Osteoblast (primary cell): ENCODE measurements at places on chromosomes 5 and 9. TPM values are rescaled to one million over a fixed set of nuclear protein-coding genes. Genes with fewer than 3 reads are reported as not detected.
A peak's percentile ranks its signal among the peaks of the same experiment; 100 is the strongest.

GRCh38 chr5:141692533-141692888, 10.5 kb upstream of the ARAP3 start:
- H3K36me3 ChIP-seq, result no peaks in the 10 kb centered on the region
- peaks cover 21% of the 10 kb centered on the region for H3K4me1 ChIP-seq
- DNase-seq, result no peak
- peak overlapping the region; percentile 65 for H3K4me3 ChIP-seq
- H3K27me3 ChIP-seq, result peaks cover 29% of the 10 kb centered on the region
- H3K27ac ChIP-seq, result no peak overlapping the region

DNA sequence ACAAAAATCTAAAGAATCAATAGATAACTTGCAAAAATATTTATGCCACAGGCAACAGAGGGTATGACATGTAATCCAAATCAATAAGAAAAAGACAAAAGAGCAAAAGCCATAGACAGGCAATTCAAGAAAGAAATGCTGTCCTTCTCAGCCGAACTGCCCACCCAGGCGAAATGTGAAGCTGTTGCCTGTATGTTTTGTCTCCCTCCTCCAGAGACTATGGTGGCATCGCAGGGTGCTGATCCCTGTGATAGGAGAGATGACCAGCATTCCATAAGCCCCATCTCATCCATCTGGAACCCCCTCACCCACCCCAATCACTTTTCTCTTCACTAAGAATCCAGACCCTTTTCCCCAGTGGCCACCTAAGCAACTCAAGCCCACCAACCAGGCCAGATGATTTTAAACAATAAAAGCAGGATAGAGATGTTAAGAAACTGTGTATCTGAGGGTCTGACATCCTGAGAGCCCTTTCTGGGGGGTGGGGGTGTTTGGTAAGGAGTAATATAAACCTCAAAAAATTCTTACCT, 5.3 kb upstream of the ACSL6 start:
- no peaks in the 10 kb centered on the region for H3K36me3 ChIP-seq
- peaks cover 36% of the 10 kb centered on the region for H3K27me3 ChIP-seq
- no peak overlapping the region for H3K4me3 ChIP-seq
- DNase-seq, result no peak

DNA sequence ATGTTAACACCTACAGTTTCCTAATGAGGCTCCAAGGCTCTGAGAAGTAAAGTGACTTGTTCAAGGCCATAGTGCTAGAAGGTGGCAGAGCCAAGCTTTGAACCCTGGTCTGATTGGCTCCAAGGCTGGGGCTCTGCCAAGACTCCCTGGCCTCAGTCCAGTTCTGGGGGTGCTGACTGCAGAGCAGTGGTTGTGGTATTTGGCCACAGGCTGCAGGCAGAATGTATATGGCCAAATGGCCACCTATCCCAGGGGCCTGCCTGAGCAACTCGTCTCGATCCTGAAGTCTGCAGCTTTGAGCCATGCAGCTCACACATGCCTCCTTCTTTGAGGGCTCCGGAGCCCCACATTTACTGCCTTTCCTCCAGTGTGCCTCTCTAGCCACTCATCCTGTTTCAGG, 9.7 kb upstream of the NEK6 start:
- no peak overlapping the region for H3K4me3 ChIP-seq
- peak; percentile 70 for DNase-seq
- H3K27ac ChIP-seq, result no peak overlapping the region
- no peaks in the 10 kb centered on the region for H3K27me3 ChIP-seq
- H3K4me1 ChIP-seq, result peaks cover 16% of the 10 kb centered on the region

DNA sequence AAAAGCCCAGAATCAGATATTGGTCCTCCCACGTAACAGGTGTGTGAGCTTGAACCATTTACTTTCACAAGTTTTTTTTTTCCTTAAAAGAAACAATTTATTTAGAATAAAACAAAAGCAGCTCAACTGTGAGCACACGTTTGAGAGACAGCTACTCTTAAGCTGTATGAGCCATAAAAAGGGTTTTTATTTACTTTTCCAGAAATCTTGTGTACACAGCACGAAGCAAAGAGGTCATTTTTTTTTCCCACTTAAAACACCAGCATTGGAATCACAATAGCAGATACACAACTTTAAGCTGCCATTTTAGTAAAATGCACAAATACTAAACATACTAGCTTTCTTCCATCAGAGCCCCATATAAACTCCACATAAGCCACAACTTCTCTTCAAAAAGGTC, 44.6 kb downstream of the JAKMIP2 start:
- H3K4me1 ChIP-seq, result no peaks in the 10 kb centered on the region
- H3K4me3 ChIP-seq, result no peak overlapping the region
- H3K27me3 ChIP-seq, result no peaks in the 10 kb centered on the region
- no peak overlapping the region for H3K27ac ChIP-seq

DNA sequence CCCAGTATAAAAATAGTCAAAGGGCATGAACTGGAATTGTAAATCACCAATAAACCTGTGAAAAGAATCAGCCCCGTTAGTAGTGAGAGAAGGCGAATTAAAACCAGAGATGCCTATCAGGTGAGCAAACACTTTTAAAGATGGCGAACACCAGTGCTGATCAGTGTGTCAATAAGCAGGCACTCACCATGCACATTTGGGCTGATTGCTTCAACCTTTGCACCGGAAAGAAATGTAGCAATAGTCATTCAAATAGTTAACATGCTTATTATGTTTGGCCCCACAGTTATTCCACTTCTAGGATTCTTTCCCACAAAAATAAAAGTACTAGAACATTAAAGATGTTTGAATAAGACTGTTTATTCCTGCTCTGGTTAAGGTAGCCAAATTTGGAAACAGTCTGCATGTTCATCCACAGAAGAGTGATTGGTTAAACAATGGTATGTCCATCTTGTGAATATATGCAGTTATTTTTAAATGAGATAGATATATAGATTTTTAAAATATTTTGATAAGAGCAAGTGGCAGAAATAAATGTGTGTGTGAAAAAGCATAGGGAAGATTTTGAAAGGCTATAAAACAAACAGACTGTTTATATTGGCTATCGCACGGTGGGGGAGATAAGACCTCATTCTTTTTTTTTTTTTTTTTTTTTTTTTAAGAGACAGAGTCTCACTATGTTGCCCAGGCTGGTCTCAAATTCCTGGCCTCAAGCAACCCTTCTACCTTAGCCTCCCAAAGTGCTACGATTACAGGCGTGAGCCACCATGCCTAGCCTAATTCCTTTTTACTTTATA, 112.2 kb downstream of the PIP5K1B start:
- no peaks in the 10 kb centered on the region for H3K27me3 ChIP-seq
- no peaks in the 10 kb centered on the region for H3K36me3 ChIP-seq
- H3K27ac ChIP-seq, result no peak overlapping the region
- no peaks in the 10 kb centered on the region for H3K4me1 ChIP-seq
- no peak for DNase-seq
- no peak overlapping the region for H3K4me3 ChIP-seq

GRCh38 chr5:126982926-126983873, 47.2 kb downstream of the MARCHF3 start:
- H3K27me3 ChIP-seq, result no peaks in the 10 kb centered on the region
- no peak for DNase-seq
- no peak overlapping the region for H3K27ac ChIP-seq

GRCh38 chr9:71663931-71664459, 104.3 kb downstream of the CEMIP2 start:
- H3K27ac ChIP-seq, result peak overlapping the region; percentile 38
- H3K4me3 ChIP-seq, result peak overlapping the region; percentile 32
- H3K4me1 ChIP-seq, result peaks cover 18% of the 10 kb centered on the region

DNA sequence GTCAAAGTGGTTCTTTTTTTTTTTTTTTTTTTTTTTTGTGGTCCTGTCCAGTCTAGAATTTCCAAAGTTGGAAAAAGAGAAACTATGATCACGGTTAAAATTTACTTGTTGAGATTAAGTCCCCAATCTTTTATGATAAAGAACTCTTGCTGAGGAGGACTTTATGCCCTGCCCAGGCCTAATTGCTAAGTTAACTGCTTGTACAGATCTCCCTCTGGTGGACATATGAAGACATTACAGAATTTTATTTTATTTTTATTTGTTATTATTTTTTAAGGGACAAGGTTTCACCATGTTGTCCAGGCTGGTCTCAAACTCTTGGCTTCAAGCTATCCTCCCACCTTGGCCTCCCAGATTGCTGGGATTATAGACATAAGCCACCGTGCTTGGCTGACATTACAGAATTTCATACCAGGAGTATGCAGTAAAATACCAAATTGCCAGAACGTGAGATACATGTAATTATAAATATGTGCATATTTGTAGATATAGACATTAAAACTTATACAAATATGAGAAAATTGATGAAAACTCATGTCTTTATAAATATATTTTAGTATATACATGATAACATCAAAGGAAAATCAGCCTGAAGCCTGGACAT, 91.2 kb downstream of the RFK start:
- peak; percentile 66 for DNase-seq
- peaks cover 6% of the 10 kb centered on the region for H3K27me3 ChIP-seq
- H3K27ac ChIP-seq, result no peak overlapping the region

Gene NAIF1
- 10.1 and 10.6 TPM in 2 replicates for total RNA-seq

DNA sequence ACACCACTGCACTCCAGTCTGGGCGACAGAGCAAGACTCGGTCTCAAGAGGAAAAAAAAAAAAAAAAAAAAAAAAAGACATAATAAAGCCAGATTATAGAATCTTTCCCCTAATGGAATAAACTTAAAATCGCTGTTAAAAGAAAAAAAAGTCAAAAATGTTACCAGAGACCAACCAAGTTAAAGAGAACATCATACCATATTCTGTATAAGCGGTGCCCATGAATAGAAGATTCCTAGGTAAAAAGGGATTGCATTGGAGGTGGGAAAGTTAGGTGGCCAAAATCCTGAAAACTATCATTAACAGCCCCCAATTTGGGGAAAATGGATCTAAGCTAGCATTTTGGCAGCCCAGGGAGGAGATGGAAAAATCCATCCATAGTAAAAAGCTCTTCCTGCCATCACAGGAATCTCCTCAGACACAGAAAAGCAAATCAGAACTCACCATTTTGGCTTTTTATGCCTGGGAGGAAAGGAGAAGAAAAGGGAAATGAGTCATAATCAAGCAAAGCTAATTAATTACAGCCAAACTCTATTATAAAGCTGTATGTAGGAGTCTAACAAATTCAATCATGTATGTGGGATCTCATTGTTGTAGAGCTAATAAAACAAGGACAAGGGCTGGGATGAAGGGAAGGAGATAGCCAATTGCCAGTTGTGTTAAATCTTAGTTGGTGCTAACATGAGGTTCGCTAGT, 363.8 kb downstream of the ARL15 start:
- no peaks in the 10 kb centered on the region for H3K27me3 ChIP-seq
- no peaks in the 10 kb centered on the region for H3K4me1 ChIP-seq
- H3K4me3 ChIP-seq, result no peak overlapping the region
- no peaks in the 10 kb centered on the region for H3K36me3 ChIP-seq
- H3K27ac ChIP-seq, result no peak overlapping the region

Gene RORB
- 0.36 and 1.5 TPM in 2 replicates for total RNA-seq
